ENCODE measurements at places on chromosomes 4 and X.

DNA sequence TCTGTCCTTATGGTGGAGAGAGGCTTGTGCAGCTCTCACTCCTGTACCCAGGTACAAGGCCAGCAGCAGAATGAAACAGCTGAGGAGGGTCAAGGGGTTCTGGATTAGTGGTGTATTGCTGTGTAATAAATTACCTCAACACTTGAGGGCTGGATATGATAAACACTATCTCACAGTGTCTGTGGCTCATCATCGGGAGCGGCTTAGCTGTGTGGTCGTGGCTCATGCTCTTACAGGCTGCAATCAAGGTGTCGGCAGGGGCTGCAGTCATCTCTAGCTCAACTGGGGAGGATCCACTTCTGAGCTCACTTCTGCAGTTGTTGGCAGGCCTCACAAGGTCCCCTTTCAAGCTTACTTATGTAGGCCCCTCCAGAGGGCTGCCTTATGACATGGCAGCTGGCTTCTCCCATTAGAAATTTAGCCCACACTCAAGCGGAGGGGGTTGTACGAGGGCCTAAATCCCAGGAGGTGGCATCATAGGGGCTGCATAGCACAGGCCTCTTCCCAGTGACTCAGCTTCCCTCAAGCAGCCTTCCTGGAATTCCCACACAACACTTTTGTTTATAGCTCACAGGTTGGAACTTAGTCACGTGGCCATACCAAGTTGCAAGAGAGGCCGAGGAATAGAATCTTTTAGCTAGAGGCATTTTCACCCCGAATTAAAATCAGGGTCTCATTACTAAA is 148.2 kb upstream of the RPS6KA3 start:
- no peak for DNase-seq

- DNase-seq = peak; percentile 12
These were observed 336.9 kb downstream of the ZNF674 start for GRCh38 chrX:46208225-46208854.

- no peak for DNase-seq
These were observed 117.9 kb downstream of the CPZ start for GRCh38 chr4:8710416-8710815.

DNA sequence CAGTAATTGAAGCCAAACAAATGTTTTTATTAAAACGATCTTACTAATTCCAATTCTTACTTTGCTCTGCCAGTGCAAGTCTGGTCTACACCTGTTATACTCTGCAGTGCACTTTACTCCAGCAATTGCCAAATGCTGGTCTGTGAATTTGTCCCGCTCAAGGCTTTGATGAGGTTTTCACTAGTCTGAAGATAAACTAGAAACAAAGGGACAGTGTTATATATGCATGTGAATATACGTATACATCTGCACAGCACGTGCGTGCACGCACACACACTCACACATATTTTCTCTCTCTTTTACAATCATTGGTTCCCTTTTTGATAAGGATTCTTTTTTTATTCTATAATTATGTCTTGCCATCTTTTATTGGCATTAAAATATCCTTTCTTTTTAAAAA is 88.5 kb upstream of the LCORL start:
- DNase-seq = no peak

- DNase-seq = no peak
These were observed 772.0 kb downstream of the IL1RAPL1 start for GRCh38 chrX:29359276-29359675.

DNA sequence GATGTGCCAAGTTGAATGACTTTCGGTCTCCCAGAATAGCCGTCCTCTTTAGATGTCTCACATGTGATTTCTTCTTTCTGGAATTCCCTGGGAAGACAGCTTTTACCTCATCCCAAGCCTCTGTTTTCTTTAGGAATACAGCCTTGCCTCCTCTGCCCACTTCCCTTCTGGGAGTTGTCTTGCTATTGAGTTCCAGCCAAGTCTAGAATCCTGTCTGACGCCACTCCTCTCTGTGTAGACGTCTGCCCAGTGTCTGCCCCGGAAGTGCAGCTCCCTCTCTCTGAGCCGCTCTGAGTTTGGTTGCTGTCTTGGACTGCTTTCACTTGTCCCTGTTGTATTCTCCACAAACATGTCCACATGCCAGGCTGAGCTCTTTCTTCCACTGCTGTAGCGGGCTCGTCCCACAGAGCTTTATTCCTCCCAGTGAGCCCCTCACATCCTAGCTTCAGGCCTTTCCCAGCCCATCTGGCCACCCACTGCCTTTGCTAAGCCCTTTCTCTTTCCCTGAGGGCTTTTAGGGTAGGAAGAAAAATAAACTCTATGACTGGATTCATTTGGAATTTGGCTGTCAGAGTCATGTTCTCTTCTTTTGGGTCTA is 9.0 kb upstream of the IGFBP7 start:
- no peak for DNase-seq
